ENCODE measurements at places on chromosomes 16 and 17.

DNA sequence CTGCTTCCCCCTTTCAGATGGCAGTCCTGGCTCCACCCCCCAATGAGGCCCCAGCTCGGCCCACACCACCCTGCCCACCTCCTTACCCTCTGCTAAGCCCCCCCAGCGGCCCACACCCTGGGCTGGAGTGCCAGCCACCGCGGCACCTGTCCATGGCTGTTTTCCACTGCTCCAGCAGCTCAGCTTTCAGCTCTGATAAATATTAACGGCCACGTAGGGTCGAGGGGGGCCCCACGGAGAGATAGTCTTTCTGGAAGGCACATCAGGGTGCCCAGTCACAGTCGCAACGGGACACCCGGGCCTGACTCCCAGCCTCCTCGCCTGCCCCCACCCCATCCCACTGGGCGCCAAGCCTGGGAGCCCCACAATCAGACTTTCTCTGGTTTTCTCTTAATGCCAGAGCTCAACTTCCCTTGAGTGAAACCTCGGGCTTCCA, 46.5 kb upstream of the CIBAR2 start:
- DNase-seq: no peak

- no peak for DNase-seq
Measured at GRCh38 chr17:35129973-35130351, 8.5 kb downstream of the FNDC8 start.

GRCh38 chr16:67833030-67833414, 9.1 kb upstream of the THAP11 start:
- DNase-seq: no peak

DNA sequence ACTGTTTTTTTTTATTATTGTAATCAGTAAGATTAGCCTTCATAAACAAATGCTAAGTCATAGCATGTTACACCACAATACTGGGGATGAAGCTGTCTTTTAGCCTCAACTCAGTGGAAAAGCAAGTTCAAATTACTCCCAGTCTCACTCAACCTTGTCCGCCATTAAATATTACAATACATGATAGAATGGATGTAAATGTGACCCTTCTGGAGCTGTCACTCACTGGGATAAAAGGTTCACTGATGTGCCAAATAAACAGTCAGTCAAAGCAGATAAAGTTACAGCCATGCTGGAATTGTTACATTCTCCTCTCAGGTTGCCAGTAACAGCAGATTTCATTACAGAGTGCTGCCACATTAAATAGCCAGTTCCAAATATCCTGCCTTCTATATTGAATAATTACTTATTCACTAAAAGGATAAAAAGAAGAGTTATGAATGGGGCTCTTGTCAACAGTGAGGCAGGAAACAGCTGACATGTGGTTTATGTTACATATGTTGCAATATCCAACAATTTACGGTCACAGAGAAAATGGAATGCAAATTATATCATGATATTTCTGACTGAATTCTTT, 53.4 kb downstream of the BRIP1 start:
- DNase-seq: no peak

DNA sequence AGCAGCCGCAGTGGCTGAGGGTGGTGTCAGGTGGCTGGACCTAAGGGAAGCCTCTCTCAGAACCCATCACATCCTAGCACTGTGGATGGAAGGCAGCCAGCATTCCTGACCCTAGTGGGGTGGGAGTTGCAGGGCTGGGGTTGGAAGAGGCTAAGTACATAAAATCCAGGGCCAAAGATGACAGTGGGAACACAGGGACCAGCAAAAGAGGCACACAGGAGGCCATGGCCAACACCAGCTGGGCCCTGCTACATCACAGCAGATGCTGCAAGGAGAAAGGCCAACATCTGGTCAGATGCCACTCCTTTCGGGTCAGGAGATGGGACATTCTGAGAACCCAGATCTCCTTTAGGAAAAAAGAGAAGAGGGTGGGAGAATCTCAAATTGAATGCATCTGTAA, 415.4 kb downstream of the SLC39A11 start:
- no peak for DNase-seq

GRCh38 chr17:1055751-1056645, 59.1 kb downstream of the TIMM22 start:
- DNase-seq: peak; percentile 79

- no peak for DNase-seq
Measured at GRCh38 chr17:15456496-15456895, 10.9 kb downstream of the CDRT4 start.

GRCh38 chr17:58710948-58711552, 18.6 kb downstream of the RAD51C start:
- peak; percentile 48 for DNase-seq

DNA sequence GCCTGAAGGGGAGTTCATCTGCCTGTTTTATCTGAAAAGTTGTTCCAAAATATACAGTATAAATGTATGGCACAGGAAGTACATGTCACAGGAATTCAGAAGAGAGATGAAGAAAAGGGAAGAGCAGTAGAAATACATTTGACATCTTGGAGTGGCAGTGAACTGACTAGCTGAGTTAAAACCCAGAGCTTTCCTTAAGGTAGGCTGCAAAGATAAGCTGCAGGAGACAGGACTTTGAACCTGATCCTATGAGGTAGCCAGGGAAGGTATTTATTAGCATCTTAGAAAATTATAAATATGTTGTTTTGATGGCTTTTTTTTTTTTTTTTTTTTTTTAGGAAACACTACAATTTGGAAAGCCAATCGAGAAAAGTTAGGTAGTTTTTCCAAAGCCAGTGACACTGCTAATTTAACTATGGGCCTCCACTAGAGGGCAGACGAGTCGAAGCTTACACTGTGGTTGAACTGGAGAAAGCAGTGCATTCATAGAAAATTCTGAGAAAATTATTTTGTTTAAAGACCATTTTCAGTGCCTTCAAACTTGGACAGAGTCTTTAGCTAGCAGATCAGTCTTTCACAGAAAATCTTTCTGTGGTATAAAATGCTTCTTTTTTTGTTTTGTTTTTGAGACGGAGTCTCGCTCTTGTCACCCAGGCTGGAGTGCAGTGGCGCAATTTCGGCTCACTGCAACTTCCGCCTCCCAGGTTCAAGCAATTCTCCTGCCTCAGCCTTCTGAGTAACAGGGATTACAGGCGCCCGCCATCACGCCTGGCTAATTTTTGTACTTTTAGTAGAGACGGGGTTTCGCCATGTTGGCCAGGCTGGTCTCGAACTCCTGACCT, 122.3 kb downstream of the SSH2 start:
- peak; percentile 61 for DNase-seq

DNA sequence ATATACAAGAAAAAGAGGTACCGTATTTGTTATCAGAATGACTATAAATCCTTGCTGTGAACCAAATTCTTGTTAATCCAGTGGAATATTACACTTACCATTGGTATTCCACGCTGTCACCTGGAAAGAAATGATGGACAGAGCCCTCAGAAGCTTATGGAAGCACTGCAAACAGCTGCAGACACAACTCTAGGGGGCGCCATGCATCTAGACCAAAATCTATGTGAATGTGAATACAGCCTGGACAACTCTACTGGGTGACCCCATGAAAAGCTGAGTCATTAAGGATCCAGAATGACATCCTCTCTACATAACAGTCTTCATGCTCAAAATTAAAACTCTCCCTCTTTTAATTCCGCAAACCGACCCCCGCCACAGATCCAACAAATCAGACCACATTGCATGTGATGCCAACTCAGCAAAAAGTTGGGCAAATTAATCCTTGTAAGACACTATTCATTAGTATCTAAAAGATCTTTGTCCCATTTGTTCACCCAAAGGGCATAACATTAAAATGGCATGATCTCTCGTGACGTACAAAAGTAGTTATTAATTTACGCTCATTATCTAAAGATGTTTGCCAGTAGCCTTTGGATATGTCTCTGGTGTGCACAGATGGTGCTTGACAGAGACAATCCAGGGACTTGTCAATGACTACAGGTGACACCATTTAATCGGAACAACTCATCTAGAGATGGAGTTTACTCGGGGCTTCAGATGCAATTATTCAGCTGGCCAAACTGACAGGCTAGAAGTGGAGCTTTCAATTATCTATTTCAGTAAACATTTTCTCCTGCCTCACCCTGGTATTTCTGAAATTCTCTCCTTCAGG, 552.7 kb upstream of the PSMD7 start:
- DNase-seq: peak; percentile 37

- peak; percentile 95 for DNase-seq
Measured at GRCh38 chr16:72371307-72372086, 199.5 kb upstream of the PMFBP1 start.

DNA sequence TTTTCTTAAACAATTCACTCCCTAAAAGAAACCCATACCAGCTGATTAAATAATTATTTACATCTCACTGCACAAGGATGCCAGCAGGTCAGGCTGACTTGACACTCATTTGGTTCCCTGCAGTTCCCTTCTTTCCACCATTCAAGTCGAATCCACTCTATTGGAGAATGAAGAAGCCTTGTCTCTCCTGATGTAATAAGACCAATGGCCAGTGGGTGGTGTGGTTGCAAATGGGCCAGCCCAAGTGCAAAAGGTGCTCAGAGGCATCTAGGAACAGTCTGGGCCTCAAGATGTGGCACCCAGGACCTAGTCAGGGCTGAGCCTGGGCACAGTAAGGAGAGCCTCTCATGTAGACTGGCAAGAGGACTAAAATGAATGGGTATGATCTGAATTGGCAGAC, 9.3 kb downstream of the C16orf78 start:
- peak; percentile 75 for DNase-seq

DNA sequence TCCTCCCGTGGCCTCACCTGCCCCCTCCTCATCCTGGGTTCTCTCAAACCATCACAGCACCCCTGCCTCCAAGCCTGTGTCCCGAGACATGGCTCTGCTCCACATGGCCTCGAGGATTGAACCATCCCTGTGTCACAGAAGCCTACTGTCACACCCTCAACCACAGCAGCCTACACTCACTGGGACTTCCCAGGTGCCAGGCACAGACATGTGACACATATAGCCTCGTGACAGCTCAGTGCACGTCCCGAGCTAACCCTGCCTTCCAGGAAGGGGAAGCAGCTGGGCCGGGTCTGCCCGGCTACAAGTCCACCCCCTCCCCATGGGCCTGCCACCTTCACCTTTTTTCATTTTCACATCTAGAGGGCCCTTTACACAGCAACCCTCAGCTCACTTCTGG, 238.3 kb downstream of the CPPED1 start:
- no peak for DNase-seq

DNA sequence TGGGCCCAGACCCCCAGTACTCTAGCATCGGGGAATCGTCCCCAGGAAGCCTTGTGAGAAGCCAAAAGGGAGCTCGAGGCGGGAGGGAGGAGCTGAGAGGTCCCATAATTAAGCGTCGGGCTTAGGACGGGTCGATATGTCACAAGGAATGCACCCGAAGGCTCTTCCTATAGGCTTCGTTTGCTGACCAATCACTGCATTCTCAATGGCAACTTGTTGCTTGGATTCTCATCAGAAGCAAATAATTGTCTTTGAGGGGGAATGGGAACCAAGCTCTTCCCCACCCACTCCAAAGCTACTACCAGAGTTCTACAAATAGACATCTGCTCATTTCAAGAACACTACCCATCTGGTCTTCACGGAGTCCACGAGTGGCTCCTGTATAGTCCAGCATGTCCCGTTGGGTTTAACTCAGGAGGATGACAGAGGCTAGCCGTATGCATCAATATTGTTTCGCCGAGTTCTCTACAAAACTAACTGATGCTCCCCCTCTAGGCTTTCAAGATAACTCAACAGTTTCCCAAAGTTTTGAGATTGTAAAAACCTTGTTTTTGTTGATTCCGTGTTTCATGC, 628 bp upstream of the BLMH start:
- peak; percentile 92 for DNase-seq

DNA sequence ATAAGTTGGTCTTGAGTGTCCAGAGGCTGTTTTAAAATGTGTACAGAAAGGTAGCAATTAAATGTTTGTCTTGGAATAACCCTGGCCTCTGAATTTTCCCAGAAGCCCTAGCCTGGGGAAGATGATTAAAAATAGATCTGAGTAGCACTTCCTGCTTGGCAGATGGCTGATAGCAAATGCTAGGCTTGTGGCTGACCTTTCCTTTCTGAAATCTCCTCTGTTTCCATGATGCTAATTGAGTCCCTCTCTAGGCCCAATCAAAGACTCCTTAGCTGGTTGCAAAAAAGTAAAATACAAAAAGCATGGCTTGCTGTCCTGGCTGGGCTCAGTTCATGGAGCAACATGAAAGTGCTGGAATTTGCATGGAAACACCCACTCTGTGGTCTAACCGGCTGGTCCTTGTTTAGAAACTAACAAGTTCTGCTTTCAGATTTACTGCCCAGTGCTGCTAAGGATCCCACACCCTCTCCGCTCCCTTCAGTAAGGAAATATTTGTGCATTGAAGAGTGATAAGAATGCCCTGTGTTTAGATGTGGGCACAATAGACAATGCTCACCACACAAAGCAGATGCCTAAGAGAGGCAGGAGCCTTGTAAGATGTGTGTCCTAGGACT, 40.8 kb downstream of the YPEL2 start:
- no peak for DNase-seq

DNA sequence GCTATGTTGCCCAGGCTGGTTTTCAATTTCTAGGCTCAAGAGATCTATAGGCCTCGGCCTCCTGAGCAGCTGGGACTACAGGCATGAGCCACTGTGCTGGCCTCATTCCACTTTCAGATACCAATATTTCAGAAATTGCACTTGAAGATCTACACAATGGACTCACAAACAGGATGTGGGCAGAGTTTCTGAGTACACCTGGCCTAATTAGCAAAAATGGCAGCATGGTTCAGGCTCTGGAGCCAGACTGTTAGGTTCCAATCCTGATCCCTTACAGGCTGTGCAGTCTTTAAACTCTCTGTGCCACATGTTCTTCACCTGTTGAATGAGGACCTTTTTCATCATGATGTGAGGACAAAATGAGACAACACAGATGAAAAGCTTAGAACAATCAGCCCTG, 32.2 kb downstream of the RNF157 start:
- no peak for DNase-seq

GRCh38 chr16:57555831-57556230, 13.4 kb downstream of the ADGRG5 start:
- no peak for DNase-seq

- no peak for DNase-seq
Measured at GRCh38 chr16:84665359-84665758, 17.0 kb downstream of the KLHL36 start.

DNA sequence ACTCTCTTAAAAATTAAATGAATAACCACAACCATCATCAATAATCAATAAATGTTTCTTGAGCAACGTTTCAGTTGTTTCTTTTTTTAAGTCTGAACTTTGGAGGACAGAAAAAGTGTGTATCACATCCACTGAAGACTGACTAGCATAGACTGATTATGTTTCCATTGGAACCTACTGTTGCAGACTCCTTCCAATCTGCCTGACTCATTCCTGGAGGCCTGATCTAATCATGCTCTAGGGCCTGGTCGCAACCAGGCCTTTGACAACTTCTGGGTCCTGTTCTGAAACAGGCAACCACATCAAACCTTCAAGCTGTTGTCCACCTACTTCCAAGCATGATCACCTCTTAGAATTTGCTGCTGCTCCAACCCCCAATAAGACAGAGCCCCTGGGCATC, 109.2 kb upstream of the NUDT7 start:
- no peak for DNase-seq

- no peak for DNase-seq
Measured at GRCh38 chr16:21566891-21567414, 32.4 kb upstream of the METTL9 start.

DNA sequence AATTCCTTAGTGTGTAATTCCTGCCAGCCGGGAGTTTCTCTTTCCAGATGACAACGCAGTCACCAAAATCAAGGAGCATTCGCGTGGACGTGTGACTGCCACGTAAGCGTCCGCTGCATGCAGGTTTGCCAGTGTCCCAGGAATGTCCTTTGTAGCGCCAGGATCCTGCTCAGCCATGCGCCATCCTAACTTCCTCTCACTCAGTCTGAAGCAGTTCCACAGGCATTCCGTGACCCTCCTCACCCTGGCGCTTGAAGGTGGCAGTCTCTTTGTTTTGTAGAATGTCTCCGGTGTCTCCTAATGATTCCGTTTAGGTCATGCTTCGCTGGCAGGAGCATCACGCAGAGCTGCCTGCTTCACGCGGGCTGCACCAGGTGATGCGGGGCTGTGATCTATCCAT, 88.6 kb downstream of the RPTOR start:
- no peak for DNase-seq

Measured in mesendoderm (in vitro differentiated cells).